IMR-90 (cell line): ENCODE measurements at places on chromosomes 1 and 21. TPM values are rescaled to one million over a fixed set of nuclear protein-coding genes. Genes with fewer than 3 reads are reported as not detected.

- DNase-seq: no peak
Observed at GRCh38 chr1:185936641-185937040, 202.4 kb downstream of the HMCN1 start.

Gene VCAM1
- 19.7 and 21.1 TPM in 2 replicates for total RNA-seq

Gene FHAD1
- total RNA-seq: not detected in 2 replicates

- peak; percentile 67 for DNase-seq
Observed at GRCh38 chr1:173112129-173112528, 61.4 kb upstream of the TNFSF18 start.

Gene CYP4A22
- total RNA-seq: not detected in 2 replicates

- no peak for DNase-seq
Observed at GRCh38 chr1:179589509-179589908, 2.1 kb upstream of the TDRD5 start.

Gene PLA2G4A
- total RNA-seq: 3.8 and 4.4 TPM in 2 replicates

DNA sequence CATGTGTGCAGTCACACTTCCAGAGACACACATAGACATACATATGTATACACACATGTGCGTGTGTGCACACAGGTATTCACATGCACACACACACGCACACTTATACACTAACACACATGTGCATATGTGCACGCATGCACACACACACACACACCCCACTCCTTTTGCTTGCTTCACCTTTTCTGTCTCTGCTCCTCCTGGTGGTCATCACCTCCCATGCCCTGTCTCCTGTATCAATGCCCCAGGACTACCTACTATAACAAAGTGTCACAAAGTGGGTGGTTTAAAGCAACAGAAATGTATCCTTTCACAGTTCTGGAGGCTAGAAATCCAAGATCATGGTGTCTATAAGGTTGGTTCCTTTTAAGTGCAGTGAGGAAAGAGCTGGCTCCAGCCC is 27.4 kb downstream of the ETS2 start:
- DNase-seq: no peak

GRCh38 chr1:221084681-221085080 is 205.4 kb downstream of the HLX start:
- DNase-seq: no peak

- DNase-seq: no peak
Observed at GRCh38 chr1:236720206-236720605, 33.9 kb downstream of the ACTN2 start.

Gene FABP3
- 4.8 and 5.6 TPM in 2 replicates for total RNA-seq

DNA sequence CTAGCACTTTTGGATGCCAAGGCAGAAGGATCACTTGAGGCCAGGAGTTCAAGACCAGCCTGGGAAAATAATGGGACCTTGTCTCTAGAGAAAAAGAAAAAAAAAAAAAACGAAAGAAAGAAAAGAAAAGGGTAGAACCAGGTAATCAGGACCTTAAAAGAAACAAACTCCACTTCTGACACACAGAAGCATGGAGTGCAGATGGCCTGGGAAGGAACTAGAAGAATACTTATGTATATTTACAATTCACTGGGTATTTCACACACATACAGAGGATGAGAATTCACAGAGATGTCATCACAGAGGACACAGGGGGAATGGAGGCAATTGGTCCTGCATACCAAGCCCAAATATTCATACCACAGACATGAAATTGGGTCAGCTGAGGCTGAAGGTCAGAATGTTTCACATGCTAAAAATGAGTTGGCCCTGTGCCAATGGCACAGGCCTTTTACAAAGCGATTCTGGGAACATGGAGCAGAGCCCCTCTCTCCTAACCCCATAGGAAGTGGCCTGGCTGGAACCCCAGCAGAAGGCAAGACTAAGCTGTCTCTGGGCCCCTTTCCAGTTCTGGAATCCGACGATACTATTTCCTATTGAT is 4.4 kb downstream of the B4GALT3 start:
- peak; percentile 97 for DNase-seq
